RPMI8226 (cell line): ENCODE measurements at places on chromosomes 16 and 17.

- no peak for DNase-seq
Measured at GRCh38 chr17:54029986-54030385, 207.3 kb downstream of the KIF2B start.

GRCh38 chr17:33561569-33562334 is 268.7 kb upstream of the ASIC2 start:
- DNase-seq: no peak

DNA sequence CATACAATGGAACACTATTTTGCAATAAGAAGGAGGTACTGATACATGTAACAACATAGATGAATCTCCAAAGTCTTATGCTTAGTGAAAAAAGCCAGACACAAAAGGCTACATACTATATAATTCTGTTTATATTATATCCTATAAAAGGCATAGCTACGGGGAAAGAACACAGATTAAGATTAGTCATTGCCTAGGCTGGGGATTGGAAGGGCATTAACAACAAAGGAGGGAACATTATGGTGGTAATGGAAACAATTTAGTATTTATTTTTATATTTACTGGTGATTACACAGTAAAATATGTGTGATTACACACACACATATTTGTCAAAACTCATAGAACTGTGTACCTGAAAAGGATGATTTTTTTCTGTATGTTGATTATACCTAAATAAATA is 278.1 kb downstream of the ZFHX3 start:
- no peak for DNase-seq

- DNase-seq: no peak
Measured at GRCh38 chr16:2324296-2324859, 16.1 kb downstream of the ABCA3 start.

- no peak for DNase-seq
Measured at GRCh38 chr16:86980644-86981043, 336.5 kb downstream of the C16orf95 start.

GRCh38 chr16:4798456-4798855 is 3.3 kb downstream of the SMIM22 start:
- no peak for DNase-seq

DNA sequence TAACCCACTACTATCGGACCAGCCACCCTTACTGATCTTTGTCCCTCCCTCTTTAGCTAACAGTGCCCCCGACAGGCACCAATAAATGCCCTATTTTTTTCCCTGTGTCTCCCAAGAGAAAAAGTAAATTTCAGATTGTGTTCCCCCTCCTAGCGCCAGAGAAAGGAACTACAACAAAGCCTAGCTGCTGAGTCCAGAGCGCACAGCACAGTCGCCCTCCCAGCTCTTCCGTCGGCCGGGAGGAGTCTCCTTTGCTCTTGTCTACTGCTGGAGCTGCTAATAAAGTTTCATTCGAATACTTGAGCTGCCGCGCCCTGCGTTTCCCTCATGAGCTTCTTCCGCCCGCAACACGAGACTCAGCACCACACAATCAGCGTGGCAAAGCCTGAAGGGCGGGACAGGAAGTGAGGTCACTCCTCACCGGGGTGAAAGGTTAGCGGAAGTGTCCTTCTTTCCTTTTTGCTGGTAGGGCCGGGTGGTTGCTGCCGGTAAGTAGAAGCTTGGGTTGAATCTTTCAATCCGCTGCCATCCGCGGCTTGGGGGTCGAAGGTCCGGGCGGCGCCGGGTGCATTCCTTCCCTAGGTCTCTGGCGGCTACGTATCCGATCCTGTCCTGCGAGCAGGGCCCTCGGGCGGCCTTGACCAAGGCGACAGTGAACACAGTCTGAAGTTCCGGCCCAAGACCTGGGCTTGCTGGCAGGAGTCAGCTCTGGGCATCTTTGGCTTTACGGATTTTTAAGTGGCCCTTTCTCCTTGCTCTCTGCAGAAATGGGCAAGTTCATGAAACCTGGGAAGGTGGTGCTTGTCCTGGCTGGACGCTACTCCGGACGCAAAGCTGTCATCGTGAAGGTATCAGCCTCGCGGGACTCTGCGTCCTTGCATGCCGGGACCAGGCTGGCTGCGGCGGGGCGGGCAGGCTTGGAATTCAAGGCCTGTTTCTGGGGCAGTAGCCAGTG is at the start of gene RPL27:
RPL27 (plus strand) TSS at position 436 of the 955 bp plus-strand sequence; CDS start at position 768, 332 bp downstream.
- DNase-seq: peak; percentile 99

DNA sequence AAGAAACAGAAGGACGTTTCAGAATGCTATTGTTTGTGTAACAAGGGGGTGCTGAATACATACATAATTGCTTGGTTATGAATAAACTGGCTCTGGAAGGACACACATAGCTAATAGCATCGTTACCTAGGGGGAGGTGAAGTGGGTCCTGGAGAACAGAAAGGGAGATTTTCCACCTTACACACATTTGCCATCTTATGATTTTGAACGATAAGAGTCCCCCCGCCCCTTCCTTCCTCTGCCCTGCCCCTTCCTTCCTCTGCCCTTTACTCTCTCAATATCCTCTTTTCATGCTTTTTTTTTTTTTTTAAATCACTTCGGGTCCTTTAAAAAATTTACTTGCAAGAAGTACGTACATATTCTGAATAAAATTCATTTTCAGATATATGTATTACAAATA is 902 bp upstream of the DHRS7B start:
- no peak for DNase-seq

GRCh38 chr17:60361889-60362288 is 30.0 kb downstream of the USP32 start:
- no peak for DNase-seq

GRCh38 chr16:75019007-75019406 is 20.2 kb downstream of the ZNRF1 start:
- DNase-seq: no peak

- DNase-seq: no peak
Measured at GRCh38 chr17:56744721-56745120, 89.0 kb downstream of the C17orf67 start.

GRCh38 chr17:13967416-13967815 is 101.9 kb upstream of the COX10 start:
- no peak for DNase-seq

DNA sequence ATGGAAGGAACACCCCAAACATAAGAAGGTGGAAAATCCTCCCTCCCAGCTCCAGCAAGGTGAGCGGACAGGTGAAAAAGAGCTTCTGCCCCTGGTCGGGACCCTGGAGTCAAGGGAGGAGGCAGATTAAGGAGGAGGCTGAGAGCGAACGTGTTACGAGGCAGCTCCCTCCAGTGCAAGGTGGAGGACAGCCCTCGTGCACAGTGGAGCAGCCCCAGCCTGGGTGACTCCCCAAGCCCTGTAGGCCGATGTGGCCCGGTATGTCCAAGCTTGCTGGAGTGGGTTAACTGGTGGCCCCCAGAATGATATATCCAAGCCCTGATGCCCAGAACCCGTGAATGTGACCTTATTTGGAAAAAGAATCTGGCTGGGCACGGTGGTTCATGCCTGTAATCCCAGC is 15.5 kb upstream of the CRISPLD2 start:
- no peak for DNase-seq

DNA sequence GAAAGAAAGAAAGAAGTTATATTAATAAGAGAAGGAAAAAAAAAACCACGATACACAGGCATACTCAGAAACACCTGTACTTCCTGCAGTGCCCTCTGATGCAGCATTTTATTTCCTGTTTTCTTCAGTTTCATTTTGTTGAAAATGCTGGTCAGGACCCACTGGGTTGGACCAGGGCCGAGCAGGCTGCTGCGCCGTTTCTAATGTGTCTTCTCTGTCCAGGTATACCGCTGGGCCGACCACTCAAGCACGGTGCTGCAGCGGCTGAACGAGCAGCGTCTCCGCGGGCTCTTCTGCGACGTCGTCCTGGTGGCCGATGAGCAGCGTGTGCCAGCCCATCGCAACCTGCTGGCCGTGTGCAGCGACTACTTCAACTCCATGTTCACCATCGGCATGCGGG is 8.3 kb downstream of the KLHL36 start:
- DNase-seq: no peak

- DNase-seq: no peak
Measured at GRCh38 chr16:29986931-29987330, 8.5 kb downstream of the HIRIP3 start.

- DNase-seq: no peak
Measured at GRCh38 chr16:24773771-24774427, 44.4 kb downstream of the TNRC6A start.

- DNase-seq: no peak
Measured at GRCh38 chr17:62627219-62627903, at the start of gene MRC2. TSS of gene MRC2 (plus strand) at chr17:62627670. CDS start at chr17:62627803, 133 bp downstream.

DNA sequence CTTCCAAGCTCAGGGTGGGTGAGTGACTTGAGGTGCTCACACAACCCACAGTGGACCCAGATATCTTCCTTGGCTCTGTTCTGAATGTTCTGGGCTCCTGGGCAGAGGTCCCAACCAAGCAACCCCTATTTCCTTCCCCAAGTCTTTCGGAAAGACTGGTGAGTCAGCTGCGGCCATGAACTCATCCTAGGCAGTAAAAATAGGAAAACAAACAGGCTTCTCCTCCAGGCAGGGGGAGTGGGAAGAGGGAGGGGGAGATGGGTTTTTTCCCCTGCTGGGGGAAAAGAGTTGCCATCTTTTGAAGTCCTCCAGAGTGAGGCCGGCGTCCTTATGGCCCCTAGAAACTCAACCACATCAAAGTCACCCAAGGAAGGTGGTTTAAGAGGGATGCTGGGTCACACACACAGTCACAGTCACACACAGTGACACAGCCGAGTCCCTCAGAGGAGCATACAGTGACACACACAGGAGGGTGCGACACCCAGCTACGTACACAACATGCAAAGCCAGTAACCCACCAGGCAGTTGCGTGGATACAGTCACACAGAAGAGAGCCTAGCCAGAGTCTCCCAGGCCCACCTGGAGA is 16.0 kb upstream of the DLX4 start:
- no peak for DNase-seq

DNA sequence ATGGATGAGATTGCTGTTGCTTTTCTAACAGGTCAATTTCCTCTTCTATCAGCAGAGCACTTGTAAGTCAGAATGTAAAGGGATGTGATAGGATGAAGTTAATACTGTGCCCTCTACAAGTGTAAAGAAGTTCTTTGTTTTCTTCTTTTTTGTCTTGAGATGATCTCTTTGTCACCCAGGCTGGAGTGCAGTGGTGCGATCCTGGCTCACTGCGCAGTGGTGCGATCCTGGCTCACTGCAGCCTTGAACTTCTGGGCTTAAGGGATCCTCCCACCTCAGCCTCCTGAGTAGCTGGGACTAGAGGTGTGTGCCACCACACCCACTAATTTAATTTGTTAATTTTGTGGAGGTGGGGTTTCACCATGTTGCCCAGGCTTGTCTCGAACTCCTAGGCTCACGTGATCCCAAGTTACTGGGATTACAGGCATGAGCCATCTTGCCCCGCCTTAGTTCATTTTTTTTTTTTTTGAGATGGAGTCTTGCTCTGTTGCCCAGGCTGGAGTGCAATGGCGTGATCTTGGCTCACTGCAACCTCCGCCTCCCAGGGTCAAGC is 21.6 kb upstream of the KPNB1 start:
- DNase-seq: no peak

GRCh38 chr17:45394913-45395568 is 37.6 kb downstream of the ARHGAP27 start:
- DNase-seq: peak; percentile 46

DNA sequence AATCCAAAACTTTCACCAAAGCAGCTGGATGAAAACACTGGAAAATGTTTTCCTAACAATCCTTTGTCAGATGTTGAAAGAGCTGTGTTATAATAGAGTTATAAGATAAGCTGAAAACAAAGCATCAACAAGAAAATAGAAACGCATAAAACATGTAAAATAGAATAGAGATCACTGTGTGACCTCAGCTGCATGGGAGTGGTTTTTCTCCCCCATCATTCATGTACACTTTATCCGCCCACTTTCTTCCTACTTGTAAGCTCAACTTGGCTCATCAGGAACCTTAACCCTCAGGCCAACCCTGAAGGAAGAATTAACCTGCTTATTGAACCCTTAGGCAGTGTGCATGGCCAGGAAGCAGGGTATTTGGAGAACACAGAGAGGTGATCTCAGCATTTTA is 238.5 kb upstream of the PMFBP1 start:
- DNase-seq: no peak

GRCh38 chr17:80815151-80815681 is 176.4 kb upstream of the CHMP6 start:
- no peak for DNase-seq

DNA sequence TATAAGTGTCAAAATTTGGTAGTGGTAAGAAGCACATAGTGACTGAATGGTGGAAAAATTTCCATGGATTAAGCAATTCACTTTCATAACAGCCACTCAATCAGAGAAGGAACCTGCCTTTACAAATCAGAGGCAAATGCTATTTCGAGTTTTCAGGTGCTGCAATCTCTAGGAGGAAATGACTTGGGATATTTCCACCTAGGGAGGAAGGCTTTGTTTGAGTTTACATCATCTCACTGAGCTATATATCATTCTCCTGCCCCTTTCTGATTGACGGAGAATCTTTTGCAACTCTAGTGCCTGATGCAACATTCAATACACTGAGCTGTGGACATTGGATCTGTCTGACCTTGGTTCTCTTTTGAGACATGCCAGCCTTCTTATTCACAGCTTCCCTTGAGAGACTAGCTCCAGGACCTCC is 26.3 kb downstream of the MARCHF10 start:
- DNase-seq: no peak

DNA sequence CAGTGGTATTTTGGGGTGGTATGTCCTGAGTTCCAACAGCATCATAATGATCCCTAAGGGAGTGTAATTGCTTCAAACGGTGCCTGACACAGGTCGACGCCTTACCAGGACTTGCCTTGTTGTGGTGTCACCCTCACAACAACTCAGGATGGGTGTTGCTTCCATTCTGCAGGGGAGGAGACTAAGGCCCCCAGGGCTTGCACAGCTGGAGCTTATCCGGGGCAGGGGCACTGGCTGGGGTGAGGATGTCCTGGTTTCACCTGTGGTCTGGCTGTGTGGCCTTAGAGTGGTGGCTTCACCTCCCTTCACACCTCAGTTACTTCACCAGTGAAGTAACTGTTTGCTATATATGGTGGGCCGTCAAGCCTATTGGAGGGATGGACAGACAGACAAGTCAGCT is 23.3 kb downstream of the LLGL2 start:
- DNase-seq: no peak

GRCh38 chr17:76207275-76208059 is 32.8 kb downstream of the RNF157 start:
- DNase-seq: no peak

DNA sequence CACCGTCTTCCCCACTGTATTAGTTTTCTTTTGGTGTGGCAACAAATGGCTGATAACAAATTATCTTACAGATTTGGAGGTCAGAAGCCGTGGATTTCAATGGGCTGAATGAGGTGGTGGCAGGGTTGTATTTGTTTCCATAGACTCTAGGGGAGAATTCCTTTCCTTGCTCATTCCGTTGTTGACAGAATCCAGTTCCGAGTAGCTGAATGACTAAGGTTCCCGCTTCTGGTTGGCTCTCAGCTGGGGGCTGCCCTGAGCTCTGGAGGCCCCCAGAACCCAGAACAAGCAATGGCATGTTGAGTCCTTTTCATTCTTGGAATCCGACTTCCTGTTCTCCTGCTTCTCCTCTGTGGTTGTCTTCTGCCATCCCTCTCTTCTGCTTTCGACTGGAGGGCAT is 280.4 kb downstream of the SNX29 start:
- DNase-seq: no peak
